Effector memory CD4-positive, alpha-beta T cell (primary cell): ENCODE measurements at places on chromosomes 5 and 9.

GRCh38 chr9:109894921-109895758, 115.1 kb downstream of the PALM2AKAP2 start:
- no peak for DNase-seq

DNA sequence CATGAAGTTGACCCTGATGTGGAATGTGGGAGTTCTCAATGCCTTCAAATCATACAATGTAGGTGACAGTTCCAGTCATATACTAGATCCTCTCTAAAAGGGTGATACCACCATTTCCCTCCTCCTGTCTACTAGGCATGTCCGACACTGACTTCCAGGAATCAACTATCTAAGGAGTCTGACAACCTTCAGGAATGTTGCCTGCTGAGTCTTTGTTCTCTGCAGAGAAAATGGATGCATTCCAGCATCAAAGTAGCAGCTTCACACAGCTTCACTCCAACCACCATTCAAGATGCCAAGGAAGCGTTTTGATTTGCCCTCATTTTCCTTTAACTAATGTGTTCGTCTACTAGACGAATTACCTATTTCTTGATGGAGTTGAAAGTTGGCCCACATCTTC, 530.2 kb downstream of the EBF1 start:
- no peak for DNase-seq

DNA sequence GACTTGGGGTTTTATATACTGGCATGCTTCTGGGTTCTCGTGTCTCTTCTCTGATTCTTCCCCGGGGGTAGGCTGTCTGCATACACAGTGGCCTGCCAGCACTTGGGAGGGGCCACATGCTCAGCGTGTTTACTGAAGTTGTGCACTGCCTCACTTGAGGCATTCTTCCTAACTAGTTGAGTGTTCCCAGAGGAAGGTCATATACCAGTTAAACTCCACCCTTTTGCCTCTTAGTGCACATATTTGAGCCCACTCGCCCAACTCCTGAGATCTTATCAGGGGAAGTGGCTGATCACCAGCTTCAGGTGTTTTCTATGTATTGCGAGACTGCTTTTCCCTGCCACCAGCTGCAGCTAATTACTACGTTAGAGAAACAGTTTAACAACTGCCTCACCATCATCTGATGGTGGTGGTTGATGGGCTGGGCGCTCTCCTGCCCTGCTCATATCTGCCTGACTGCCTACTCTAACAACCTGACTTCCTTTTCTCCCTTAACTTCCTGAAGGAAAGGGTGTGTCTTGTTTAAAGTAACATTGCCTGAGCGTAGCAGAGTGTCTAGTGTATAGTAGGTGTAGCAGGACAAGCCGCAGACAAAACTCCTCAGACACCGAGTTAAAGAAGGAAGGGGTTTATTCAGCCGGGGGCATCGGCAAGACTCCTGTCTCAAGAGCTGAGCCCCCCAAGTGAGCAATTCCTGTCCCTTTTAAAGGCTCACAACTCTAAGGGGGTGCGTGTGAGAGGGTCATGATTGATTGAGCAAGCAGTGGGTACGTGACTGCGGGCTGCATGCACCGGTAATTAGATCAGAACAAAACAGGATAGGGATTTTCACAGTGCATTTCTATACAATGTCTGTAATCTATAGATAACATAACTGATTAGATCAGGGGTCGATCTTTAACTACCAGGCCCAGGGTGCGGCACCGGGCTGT, 60.1 kb upstream of the CLINT1 start:
- DNase-seq = no peak

GRCh38 chr5:140033037-140033760, 9.9 kb downstream of the NRG2 start:
- DNase-seq = no peak

DNA sequence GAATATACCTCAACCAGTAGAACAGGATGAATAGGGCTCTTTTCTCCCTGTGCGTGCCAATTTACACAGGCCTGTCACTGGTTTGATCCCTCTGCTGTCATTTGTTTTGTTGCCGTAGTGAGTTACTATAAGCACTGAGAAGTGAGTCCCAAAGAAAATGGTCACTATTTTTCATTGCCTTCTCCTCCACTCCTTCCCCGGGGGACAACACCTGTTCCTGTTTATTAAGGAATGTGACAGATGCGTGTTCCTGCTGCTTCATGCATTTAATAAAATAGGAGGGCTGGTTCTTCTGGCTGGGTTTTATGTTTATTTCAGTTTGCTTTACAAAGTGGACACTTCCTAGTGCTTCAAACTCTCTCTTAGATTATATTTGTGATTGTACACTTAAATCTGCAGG, 6.4 kb downstream of the THBS4 start:
- no peak for DNase-seq

DNA sequence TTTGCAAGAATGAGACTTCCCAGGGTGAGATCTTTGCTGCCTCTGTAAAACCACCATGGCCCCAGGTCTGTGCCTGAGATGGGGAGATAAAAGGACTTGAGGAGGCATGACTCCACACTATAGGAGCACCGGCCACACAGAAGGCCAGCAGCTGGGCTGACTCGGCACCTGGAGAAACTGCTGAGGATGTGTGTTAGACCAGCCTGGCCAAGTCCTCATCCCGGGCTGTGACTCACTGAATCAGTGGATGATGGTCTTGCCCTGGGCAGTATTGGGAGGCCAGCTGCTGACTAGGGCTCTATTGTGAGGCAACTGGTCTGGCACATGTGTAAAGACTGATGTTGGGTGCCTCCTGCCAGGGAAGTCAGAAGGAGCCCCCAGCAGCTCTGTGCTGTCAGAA, 286.2 kb downstream of the ACTL7B start:
- DNase-seq = no peak

DNA sequence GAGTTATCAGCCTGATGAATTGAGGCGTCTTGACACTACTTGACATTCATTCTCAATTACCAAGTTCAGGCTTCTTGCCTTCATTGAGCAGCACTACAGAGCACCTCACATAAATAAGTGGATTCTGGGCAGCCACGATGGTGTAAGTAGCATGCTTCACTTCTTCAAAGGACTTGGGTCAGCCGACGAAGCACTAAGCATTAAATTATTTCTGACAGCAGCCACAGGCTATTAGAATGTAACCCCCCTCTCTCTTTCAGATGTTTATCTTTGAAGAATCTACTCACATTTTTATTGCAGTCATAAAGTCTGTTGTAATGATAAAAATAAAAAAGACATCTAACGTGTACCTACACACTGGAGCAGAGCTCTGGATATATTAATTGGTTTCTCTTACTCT, 45.9 kb upstream of the VPS13A start:
- DNase-seq = no peak

DNA sequence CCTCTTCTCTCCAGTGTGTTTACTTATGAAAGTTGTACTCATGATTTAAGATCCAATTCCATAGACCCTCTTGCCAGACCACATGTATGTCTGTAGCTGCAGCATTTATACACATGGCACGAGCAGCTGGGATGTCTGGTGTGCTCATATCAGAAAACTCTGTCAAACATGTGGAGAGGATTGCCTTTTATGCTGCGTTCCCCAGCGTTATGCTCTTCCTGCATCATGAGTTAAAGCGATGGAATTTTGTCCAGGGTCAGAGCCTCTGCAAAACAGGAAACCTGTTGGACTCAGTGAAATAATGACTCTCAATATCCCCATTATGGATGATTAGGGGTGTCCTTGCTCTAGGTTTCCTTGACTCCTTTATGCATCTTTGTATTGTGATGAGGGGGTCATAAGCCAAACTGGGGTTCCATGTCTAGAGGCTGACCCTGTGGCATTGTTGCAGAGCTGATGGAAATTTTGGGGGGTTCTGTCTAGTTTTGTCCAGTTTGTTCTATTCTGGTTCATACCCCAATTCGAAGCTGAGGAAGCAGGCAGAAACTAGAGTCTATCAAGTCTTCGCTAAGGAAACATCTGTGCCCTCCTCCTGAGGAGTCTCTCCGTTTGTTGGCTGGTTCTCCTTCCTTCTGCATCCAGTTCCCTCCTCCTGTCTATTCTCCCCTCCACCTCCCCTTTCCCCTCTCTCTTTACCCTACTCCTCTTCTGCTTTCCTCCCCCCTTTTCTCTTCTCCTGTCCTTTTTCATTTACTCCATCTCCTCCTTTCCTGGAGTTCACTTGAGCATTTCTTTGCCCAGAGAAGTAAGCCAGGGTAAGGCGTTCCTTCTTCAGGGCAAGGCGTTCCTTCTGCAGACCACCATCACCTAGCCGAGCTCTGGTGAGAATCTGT, 252.8 kb downstream of the MAST4 start:
- DNase-seq = no peak

DNA sequence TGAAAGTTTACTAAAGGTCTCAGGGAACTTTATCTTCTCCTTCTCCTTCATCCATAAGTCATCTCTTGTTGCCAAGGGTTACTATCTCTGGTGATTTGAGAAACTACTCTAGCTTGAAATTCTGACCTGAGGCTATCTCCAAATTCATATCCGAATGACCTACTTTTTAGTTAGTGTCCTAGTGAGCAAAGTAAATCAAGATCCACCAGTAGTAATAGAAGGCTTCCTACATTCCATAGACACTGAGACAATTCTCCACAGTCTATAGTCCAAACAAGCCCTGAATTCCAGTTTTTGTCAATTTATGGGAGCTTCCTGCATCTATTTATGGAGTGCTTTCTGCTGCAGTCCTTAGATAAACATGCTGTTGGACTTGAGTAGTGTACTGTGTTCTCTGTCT, 5.0 kb downstream of the IL7R start:
- no peak for DNase-seq

- no peak for DNase-seq
Measured at GRCh38 chr5:111929867-111930266, 172.9 kb upstream of the NREP start.

DNA sequence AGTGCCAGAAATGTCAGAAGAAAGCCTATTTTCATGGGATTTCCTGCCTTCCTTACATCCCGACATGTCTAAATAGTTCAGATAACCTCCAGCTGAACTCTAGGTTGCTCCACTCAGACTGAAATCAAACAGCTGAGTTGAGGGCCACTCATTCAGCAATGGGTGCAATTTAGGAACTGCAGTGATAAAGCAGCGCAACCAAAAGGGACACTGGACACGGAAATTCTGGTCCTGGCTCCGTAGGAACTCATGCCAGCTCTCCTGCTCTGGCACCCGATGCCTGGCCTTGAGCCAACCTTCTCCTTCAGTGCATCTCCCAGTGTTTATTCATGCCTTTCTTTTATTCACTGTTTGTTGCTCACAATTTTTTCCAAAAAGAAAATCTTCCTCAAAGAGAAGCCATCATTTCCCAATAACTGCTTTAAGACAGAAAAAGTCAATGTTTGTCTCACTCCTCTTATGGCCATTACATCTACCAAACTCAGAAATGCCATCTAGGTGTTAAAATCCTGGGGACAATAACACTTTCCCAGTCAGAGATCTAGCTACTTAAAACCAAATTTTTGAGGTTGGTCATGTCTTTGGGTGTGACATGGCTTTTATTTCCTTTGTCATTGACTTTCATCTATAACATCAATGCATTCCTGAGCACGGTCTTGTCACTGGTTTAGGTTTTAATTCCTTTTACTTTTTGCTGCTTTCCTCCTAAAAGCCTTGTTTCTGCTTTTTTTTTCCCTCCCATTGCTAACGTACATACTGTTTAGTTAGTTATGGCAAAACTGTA, 126.9 kb downstream of the PDE4D start:
- DNase-seq = no peak

DNA sequence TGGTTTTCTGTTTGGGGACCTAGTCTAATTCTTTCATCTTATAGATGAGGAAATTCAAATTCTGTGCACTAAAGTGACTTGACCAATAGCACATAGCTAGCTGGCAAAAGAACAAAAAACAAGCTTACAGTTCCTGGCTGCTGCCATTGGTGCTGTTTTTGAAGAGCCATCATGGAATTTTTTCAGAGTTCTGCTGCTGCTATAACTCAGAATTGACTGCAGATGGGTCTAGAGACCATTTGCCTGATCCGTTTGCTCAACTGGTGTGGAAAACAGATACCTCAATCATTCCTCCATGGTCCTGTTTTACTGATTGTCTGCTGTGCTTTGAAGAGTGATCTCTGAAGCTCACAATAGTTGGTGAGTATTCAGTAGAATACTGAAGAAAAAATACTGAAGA, 15.2 kb downstream of the FBXL7 start:
- DNase-seq = no peak

GRCh38 chr5:33267801-33268200, 173.0 kb upstream of the TARS1 start:
- DNase-seq = no peak

DNA sequence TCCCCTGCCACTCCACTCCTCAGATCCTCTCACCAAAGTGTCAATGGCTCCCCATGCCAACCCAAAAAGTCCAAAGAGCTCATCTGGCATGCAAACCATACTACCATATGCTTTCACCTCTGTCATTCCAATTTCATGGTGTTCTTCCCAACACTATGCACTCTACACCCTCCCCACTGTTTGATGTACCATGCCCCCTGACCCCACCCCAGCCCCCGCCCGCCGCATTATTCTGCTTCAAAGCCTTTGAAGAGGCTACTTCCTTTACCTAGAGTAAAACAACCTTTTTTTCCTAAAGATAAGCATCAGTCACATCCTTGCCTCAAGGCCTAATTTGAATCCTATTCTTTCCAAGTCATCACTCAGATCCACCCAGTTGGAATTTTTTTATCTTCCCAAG, 226.3 kb downstream of the DEPDC1B start:
- no peak for DNase-seq

- DNase-seq = no peak
Measured at GRCh38 chr5:173228639-173229381, 6.2 kb downstream of the NKX2-5 start.

DNA sequence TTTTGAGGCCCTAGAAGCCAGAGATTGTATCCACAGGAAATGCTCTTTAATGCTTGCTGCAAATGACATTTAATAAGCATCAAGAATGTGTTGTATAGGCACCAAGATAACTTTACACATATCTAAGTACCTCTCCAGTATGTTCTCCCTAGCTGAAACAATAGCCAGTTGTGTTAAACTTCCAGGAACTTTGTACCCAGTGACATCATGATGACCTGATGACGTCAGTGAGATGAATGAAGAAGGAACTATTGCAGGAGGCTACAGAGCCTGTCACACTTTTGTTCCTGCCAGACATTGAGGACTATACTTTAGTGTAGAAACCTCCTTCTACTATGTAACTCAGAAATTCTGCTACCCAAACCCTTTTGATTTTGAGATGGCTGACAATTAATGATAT, 129.8 kb downstream of the CD180 start:
- no peak for DNase-seq

GRCh38 chr9:87849144-87849758, 33.4 kb upstream of the SPATA31E1 start:
- no peak for DNase-seq
